ENCODE measurements at places on chromosomes 1 and 21.

DNA sequence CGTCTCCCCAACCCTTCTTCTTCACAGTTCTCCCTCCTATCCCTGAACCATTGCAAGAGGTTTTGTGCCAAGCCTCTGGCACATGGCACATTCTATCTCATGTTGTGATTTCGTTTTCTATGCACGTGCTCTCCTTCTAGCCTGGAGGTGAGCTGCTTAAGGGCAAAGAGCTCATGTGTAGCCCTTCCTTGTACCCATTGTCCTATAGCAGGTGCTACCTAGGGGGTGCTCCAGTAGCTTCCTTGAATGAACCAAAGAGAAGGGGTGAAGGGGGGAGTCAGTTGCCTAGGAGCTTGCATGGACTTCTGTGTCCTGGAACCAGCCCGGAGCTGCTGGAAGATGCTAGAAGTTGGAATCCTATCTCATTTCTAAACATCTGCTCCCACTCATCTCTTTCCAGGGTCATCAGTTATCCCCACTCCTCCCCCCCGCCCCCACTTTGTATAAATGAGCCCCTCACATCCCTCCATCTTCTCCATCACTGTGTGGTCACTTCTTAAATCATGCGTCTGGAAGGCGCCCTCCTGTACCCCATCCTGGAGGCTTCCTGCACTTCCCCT lies 535 bp upstream of the DISC1 start:
- DNase-seq: no peak

GRCh38 chr1:3907031-3907534 lies 7.0 kb upstream of the C1orf174 start:
- no peak for DNase-seq

GRCh38 chr1:997993-998744 lies 1.7 kb downstream of the HES4 start:
- no peak for DNase-seq

DNA sequence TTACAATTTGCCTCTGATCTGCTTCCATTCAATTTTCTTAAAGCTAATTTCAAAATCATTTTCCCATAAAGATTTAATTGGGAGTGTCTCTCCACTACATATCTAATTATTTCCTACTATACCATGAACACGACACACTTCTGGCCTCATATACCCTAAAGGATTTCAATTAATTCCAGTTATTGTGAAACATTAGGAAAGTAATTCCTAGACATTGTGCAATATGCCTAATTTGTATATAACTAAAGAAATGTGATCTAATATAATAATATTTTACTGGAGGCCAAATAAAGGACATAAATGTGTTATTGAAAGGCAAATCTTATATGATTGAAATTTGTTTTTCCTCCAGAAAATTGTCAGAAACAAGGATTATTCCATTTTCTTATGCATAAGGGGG lies 727.2 kb upstream of the ADGRL2 start:
- DNase-seq: no peak

- no peak for DNase-seq
These were observed 79.8 kb upstream of the HAO2 start for GRCh38 chr1:119288751-119289150.

DNA sequence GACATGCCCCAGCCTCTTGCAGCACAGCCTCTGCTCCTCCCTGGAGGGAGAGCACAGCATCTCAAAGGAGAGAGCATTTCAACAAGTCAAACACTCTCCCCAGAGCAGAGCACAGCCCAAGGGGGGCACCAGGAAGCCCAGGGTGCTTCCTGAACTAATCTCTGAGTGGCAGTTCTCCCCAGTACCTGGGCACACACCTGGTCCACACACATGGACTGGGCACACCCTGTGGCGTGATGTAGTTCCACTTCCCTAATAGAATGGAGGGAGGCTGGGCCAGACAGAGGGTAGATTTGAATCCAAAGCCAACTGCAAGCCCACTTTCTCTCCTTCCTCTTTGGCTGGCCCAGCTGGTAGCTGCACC lies 55.5 kb downstream of the CD46 start:
- DNase-seq: no peak

DNA sequence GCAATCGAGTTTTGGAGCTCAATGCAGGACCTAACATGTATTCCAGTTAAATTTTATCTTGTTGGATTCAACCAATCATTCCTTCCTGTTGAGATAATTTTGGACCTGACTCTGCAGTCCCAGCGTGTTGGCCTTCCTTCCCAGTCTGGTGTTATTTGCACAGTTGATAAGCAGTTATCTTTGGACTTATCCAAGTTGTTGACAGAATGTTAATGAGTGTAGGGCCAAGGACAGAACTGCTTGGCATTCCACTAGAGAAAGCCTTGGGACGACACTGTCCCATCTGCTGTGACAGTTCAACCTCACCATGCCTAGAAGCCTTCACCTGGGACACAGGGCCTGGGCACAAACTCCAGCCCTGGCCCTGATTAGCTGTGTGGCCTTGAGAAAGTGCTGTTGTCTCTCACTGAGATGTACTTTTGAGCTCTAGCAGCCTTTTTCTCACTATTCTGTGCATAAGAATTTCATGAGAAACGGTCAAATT lies 104.1 kb upstream of the SLC25A33 start:
- DNase-seq: no peak

GRCh38 chr1:63051356-63051755 lies 267.4 kb downstream of the ATG4C start:
- DNase-seq: peak; percentile 58

GRCh38 chr1:51072043-51072439 lies 30.0 kb upstream of the C1orf185 start:
- DNase-seq: no peak

DNA sequence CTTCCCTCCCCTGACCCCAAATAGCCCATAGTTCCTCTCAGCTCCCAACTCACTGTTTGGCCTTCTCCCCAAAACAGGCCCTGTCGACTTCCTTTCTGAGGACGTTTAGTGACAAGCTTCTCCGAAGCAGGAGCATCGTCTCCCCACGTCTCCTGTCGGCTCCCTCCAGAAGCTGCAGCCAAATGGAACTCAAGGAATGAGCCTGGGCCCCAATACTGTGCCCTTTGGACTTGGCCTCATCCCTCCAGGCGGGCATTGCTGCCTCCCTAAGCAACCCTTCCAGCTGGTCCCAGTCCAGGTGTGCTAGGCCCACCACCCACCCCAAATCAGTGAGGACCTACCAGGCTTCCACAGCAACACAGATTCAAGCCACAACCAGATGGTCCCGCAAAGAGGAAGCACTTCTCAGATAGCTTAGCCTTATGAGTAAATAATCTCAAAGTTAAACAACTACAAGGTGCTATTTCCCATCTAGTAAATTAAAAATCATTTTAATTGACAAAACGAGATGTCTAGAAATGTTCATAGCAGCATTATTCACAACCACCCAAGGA lies 33.0 kb downstream of the ACOT7 start:
- no peak for DNase-seq

DNA sequence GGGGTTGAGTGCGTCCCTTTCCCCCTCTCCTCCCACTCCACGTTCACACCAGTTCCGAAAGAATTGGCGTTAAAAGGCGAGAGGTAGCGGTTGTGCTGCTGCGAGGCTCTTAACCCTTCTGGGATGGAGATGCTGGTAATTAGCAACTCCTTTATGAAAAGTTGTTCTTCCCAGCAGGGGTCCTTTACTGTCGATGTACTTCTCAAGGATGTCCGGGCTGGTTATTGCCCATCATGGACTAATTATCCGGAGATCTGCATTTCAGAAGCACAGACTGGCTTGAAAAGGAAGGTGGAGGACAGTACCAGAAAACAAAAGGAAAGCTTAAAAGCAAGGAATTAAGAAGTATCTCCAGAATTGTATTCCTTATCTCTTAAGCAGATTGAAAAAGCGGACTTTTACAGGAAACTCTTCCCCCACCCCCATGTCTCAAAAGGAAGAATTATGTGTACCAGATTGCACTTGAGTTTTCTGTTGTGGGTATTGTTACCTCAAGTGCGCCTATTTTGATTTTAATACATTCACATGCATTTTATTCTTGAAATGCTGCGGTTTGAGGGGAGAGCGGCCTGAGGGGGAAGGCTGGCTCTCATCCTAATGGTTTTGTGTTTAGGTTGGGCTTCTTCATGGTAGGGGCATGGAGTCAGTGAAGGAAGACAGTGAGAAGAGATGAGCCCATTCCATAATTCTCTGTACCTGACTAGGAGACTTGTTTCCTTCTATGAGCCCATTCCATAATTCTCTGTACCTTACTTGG lies 1.5 kb downstream of the AK4 start:
- no peak for DNase-seq

GRCh38 chr1:217091561-217091960 lies 368.3 kb upstream of the ESRRG start:
- no peak for DNase-seq

Measured in epithelial cell of proximal tubule (primary cell).